ENCODE measurements at places on chromosomes 11 and 22.

GRCh38 chr11:24637520-24637919, 140.7 kb downstream of the LUZP2 start:
- no peak for DNase-seq

GRCh38 chr11:77381729-77382665, 80.5 kb upstream of the GDPD4 start:
- DNase-seq = no peak

DNA sequence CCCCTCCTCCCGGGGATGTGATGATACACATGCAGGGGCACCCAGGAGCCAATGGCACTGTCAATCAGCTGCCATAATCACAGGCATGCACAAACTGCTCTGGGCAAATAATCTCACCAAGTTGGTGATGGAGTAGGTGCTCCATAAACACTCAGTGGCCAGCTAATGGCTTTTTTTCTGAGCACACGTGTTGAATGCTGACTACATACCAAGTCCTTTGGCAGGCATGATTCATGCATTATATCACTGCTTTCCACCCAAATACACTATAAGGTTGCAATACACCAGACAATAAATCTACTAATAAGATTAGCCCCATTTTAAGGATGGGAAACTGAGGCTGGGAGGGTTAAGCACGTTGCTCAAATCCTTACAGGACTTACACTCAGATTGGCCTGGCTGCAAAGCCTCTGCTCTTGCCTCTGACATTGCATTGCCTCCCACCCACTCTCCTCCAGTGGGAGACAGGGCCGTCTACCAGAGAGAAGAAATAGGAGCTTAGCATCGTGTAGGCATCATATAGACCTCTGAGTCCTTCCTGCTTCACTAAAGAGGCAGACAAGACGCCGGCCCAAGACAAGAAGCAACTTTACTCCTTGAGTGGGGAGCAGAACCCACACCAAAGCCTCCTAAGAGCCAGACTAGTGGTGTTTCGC, 32.7 kb upstream of the ACCSL start:
- no peak for DNase-seq

DNA sequence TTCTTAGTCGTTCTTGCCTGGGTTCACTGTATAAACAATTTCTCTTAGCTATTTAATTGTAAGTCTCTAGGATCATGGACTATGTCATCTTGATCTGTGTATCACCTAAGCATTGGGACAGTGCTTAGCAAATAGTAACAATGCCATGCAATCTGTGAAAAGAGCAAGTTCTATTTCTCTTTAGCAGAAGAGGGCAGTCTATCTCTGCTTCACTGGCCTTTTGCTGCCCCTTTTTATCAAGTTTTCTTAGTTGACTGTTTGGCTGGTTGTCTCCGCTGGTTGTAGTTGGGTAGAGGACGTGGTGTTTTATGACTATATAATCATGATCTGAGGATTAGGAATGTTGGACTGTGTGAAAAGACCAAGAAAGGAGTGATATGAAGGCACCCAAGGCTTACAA, 315.0 kb downstream of the JRKL start:
- DNase-seq = no peak

GRCh38 chr11:12581923-12582322, 92.3 kb upstream of the TEAD1 start:
- DNase-seq = no peak

GRCh38 chr11:26947379-26947844, 46.5 kb upstream of the FIBIN start:
- peak; percentile 43 for DNase-seq

DNA sequence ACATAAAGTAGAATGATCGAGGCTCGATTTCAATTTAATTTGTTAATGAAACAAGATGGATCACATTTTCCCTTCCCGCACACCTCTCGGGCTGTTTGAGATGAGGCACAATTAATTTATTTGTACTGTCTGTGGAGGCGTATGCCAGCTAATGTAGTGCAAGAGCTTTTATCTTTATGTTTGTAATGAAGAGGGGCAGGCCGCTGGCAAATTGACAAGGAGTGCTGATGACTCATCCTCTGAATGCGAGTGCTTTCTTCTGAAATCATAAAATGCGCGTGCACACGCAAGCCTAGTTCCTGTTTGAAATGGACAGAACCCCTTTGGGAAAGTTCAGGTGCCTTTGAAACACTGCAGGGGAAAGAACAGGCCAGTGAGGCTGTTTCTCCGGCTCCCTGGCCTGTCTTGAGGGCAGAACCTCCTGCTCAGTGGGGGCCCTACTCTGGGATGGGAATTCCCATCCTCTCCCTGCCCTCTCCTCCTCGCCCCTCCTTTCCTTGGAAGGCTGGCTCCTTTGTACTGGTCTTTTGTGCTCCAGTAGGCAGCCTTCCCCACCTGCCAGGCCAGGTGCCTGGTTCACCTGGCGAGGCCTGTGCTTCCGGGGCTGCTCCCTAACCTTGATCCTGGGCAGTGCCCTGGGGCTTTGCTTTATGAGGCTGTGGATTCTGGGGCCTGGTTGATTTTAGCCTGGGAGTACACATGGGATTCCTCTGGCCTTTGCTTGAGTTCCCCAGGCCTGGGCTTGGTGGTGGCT, 50.3 kb downstream of the TEAD1 start:
- peak; percentile 87 for DNase-seq

- DNase-seq = no peak
Observed at GRCh38 chr11:117232911-117233409, 489 bp downstream of the RNF214 start.

Data from prostate gland (tissue), 2 donors.